Stimulated activated CD4-positive, alpha-beta T cell treated with anti-CD3 and anti-CD28 coated beads, TNF-alpha, amount 100 ng/mL, for 4 hours (primary cell): ENCODE measurements at places on chromosomes 2 and 18.

DNA sequence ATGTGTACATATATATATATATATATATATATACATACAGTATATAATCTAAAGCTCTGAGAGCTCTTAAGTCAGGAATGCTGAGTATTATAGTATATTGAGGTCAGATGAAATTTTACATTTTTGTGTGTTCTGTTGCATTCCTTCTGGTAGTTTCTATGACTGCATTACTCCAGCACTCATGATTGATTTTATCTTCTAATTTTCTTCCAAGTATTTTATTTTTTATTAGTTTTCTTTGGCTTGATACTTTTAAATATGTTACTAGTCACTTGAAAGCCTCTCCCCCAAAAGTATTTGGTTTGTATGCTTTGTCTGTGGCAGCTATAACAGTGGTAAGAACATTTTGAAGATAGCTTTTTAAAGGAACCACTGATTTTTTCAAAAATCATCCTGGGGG is 25.0 kb downstream of the METTL21A start:
- DNase-seq = no peak

DNA sequence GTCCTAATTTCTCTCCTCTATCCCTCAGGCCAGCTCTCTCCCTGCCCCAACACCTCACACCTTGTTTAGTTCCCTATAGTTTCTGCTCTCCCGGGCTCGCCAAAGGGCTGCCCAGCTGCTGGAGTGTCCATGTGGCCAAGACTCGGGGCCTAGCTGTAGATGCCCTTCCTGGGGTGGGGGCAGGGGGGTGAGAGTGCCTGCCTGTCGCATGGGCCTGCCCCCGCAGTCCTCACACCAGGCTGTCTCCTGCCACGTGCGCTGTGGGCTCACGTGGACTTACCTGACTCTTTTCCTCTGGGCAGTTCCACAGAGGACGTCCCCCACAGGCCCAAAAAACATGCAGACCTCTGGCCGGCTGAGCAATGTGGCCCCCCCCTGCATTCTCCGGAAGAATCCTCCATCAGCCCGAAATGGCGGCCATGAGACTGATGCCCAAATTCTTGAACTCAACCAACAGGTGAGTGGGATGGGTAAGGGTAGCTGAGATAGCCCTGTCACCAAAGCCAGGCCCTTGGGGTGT is 7.4 kb upstream of the TMEM214 start:
- no peak for DNase-seq

GRCh38 chr2:139162456-139162855 is 382.3 kb upstream of the NXPH2 start:
- no peak for DNase-seq

DNA sequence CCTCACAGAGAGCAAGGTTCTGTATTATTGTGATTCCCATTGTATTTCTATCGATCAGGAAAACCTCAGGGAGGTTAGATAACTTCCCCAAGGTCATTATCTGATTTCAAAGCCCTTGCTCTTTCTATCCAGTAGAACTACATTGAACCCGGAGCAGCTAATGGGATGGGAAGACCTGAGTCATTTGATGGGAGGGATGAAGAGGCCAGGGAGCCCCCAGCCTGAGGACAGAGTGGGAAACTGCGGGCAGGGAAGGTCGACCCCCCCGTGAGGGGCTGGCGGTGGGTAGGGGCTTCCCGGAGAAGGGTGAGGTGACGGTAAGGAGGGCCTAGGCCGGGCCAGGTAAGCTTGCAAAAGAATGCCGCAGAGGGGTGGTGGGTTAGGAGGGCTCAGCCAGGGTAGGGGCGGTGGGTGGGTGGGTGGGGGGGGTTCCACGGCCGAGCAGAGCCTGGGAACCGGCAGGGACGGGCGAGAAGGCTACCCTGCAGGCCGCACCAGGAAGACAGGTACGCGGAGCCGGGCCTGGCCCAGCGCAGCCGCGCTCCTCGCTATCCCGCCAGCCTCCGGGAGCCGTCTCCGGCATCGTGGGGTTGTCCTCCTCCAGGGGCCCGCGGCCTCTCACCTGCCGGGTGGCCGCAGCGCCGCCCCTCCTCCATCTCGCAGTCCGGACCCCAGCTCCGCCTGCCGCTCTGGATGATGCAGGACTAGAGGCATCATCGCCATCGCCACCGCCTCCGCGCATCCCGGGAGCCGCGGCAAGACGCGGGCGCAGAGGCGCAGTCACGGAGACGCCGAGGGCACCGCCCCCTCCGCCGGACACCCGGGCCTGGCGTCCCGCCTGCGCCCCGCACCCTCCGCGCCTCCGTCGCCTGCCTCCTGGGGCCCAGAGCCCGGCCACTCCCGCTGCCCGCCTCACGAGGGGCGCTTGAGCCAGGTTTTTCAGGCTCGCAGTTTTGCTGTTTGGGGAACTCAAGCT is at the start of gene GPR75:
TSS of gene GPR75 (minus strand) at position 762 of the 976 bp plus-strand sequence. CDS start 5,211 bp downstream, outside the sequence.
- no peak for DNase-seq

DNA sequence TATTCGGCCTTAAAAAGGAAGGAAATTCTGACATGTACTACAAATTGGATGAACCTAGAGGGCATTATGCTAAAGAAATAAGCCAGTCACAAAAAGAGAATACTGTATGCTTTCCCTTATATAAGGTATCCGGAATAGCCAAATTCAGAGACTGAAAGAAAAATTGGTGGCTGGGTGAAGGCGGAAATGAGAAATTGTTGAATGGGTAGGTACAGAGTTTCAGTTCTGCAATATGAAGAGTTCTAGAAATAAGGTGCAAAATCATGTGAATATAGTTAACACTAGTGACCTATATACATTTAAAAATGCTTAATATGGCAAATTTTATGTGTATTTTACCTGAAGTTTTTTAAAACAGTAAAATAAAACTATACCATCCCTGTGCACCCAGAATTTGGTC is 43.1 kb downstream of the RMP24 start:
- DNase-seq = no peak

DNA sequence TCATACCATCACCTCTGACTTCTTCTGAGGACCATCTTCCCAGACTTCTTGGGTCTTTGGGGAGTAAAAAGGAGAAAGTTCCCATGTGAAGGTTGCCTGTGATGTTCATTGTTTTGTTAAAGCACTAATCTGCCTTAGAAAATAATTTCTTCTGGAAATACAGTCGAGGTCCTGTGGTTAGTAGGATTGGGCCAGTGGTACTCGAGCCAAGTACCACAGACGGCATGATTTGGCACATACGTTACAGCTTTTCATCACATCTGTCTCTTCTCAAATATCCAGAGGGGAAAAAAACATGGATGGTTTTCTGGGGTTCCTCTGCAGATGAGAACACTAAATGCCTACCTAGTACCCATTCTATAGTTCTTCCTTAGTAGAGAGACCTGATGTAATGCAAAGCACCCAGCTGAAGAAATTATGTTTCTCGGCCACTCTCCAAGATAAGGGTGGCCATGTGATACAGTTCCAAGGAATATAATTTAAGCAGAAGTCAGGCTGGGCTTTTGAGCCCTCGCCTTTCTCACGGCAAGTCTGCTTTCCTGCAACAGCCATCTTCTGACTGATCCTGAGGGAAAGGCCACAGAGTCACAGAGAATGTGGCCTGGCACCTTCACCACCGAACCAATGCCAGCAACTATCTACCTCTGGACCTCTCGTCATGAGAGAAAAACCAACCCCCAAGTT is 161.0 kb downstream of the RNF152 start:
- no peak for DNase-seq

DNA sequence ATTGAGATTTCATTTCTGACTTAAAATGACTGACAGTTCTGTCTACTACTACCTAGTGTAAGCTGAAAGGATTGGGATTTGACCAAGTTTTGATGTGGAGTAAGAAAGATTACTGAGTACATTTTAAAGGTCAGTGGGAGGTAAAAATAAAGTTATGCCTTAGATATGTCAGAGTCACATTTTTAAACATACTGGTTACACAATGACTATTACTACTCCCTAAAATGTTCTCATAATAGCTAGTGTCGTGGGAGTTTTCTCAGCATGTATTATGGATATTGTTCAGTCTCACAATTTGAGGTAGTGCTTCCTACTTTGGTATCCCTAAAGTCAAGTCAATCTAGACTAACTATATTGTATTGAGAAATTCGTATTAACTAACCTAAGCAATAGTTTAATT is 1092.5 kb downstream of the LRP1B start:
- no peak for DNase-seq

GRCh38 chr18:48393776-48394175 is 15.4 kb downstream of the ZBTB7C start:
- DNase-seq = no peak
